GM23248 (cell line): ENCODE measurements at places on chromosomes 7 and 10. TPM values are rescaled to one million over a fixed set of nuclear protein-coding genes. Genes with fewer than 3 reads are reported as not detected.

FAM131B gene
- 3.0 TPM in 2 replicates for total RNA-seq

ZNF511 gene
- 12.4 and 12.6 TPM in 2 replicates for total RNA-seq

SAP25 gene
- total RNA-seq = not detected in 2 replicates

POU6F2 gene
- not detected in 2 replicates for total RNA-seq

OPALIN gene
- total RNA-seq = not detected in 2 replicates

- H3K27ac ChIP-seq = no peak overlapping the region
- peaks cover 9% of the 10 kb centered on the region for H3K4me1 ChIP-seq
- H3K36me3 ChIP-seq = no peaks in the 10 kb centered on the region
- H3K4me3 ChIP-seq = no peak overlapping the region
- DNase-seq = peak; percentile 67
Measured at GRCh38 chr7:151046603-151047573, 1.4 kb upstream of the ASIC3 start.

GRCh38 chr10:129110780-129111179, 356.3 kb upstream of the MGMT start:
- no peak overlapping the region for H3K27ac ChIP-seq
- DNase-seq = no peak
- H3K4me3 ChIP-seq = no peak overlapping the region
- no peaks in the 10 kb centered on the region for H3K27me3 ChIP-seq
- no peaks in the 10 kb centered on the region for H3K36me3 ChIP-seq
- no peaks in the 10 kb centered on the region for H3K4me1 ChIP-seq

- H3K4me3 ChIP-seq = peak overlapping the region; percentile 55
- H3K36me3 ChIP-seq = no peaks in the 10 kb centered on the region
- H3K4me1 ChIP-seq = peaks cover 19% of the 10 kb centered on the region
Measured at GRCh38 chr7:45203936-45204445, 46.4 kb downstream of the RAMP3 start.

DNA sequence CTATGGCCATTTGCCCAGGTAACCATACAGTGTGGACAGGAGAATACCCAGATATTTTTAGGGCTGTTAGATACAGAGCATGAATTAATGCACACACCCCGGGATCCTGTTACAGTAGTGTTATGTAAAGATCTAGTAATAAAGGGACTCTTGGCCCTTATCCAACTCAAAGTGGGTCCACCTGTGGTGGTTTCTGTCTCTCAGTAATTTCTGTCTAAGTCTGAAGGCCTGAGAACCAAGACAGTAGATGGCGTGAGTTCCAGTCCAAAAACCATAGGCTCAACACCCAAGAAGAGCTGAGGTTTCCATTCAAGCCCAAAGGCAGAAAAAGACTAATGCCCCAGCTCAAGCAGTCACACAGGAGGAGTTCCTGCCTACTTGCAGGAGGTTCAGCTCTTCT, 277.7 kb downstream of the ZEB1 start:
- no peaks in the 10 kb centered on the region for H3K27me3 ChIP-seq
- H3K4me1 ChIP-seq = no peaks in the 10 kb centered on the region
- DNase-seq = no peak
- H3K4me3 ChIP-seq = no peak overlapping the region
- H3K36me3 ChIP-seq = no peaks in the 10 kb centered on the region

DNA sequence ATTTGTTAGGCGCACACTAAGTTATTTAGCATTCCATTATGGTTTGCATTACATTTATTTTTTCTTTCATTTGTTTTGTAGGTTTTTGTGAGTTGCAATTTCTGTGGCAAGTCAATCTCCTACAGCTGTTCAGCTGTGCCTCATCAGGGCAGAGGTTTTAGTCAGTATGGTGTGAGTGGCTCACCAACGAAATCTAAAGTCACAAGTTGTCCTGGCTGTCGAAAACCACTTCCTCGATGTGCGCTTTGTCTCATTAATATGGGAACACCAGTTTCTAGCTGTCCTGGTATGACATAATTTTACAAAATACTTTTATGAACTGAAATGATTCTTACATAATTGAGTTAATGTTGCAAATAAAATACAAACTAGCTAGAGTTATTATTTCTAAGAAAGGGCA, 29.5 kb downstream of the MIOS start:
- no peaks in the 10 kb centered on the region for H3K27me3 ChIP-seq
- H3K36me3 ChIP-seq = peaks cover 17% of the 10 kb centered on the region
- no peaks in the 10 kb centered on the region for H3K4me1 ChIP-seq

- no peak overlapping the region for H3K27ac ChIP-seq
- no peaks in the 10 kb centered on the region for H3K4me1 ChIP-seq
- H3K27me3 ChIP-seq = no peaks in the 10 kb centered on the region
- H3K36me3 ChIP-seq = no peaks in the 10 kb centered on the region
- peak; percentile 9 for DNase-seq
Measured at GRCh38 chr7:87100326-87100725, 40.9 kb upstream of the ELAPOR2 start.

DNA sequence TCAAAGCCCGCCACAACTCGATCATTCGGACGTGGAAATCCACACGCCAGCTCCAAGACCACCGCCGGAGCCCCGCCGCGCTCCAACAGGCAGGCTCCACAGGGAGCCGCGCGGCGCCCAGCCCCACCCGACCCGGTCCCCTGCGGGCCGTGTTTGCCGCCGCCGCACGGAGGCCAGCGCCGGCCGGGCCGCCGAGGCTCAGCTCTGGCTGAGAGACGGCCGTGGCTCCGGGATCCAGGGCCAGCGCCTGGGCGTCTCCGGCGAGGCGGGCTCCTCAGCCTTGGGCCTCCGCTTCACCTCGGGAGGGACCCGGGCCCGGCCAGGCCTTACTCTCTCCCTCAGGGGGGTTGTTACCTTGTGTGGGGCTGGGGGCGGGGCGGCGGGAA, 333 bp downstream of the SMNDC1 start:
- H3K36me3 ChIP-seq = peaks cover 39% of the 10 kb centered on the region
- no peaks in the 10 kb centered on the region for H3K27me3 ChIP-seq
- peak overlapping the region; percentile 90 for H3K4me3 ChIP-seq
- peak; percentile 75 for DNase-seq

DNA sequence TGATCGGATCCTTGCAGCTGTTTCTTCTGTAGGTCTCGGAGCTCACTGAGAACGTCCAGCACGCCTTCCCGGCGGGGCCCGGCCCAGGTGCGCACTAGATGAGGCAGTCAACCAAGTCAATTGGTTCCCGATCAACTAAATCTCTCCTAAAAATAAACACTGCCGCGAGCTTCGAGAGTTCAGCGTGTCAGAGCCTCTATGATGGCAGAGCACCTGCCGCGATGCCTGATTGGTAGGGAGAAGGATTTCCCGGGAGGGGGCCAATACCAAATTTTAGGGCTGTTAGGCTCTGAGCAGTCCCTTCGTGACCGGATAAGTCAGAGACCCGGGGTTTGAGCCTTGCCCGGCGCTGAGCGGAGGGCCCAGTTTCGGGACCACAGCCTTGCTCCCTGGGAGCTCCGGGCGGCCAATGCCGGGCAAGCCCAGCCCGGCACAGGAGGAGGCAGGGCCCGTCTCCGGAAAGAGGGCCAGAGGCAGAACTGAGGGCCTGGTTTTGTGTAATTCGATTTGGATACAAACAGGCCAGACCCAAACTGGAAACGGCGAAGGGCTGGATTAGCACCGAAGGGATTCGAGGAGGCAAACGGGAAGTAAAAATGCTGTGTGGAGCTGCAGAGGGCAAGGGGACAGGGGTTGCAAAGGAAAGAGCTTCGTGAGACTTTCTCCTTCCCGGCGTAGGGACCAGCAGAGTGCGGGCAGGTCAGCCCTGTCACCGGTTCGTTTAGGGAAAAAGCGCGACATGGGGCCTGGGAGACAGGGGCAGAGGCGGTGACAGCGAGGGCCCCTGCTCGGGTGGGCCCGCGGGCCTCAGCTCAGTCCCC, 569 bp downstream of the SLC26A5 start:
- peak overlapping the region; percentile 53 for H3K4me3 ChIP-seq
- no peaks in the 10 kb centered on the region for H3K36me3 ChIP-seq
- peak; percentile 23 for DNase-seq
- H3K27ac ChIP-seq = no peak overlapping the region
- no peaks in the 10 kb centered on the region for H3K4me1 ChIP-seq
- peaks cover 44% of the 10 kb centered on the region for H3K27me3 ChIP-seq

DNA sequence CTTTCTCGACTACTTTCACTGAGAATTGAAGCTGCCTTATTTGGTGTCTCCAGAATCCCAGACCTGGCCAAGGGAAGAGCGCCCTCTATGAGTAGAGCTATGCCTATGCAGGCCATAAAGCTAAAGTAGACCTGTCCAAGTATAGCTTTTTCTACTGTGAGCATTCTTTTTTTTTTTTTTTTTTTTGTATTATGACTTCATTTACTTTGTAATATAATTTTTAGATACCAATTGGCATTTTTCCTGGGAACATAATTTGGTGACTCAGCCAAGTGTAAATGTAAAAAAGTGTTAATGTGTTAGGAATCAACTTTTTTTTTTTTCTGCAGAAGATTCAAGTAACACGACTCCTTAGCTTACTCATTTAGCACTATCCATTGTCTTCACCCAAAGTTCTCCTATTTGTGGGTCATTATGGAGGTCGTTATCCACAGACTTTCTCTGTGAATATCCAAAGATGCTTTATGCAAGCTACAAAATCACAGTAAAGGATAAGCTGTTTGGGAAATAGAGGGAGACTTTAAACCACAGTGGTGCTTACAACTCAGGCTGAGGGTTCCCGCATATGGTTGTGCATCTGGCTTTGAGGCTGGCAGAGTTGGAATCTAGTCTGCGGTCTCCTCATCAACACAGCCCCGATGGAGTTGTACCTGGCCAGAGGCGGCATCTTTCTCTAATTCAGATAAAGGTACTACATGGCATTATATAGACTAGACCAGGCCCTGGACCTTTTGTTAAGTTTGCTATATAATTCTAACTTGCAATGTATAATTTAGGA, 1040.2 kb upstream of the SORCS1 start:
- DNase-seq = peak; percentile 78
- no peaks in the 10 kb centered on the region for H3K36me3 ChIP-seq
- no peaks in the 10 kb centered on the region for H3K27me3 ChIP-seq
- no peak overlapping the region for H3K27ac ChIP-seq
- no peak overlapping the region for H3K4me3 ChIP-seq
- no peaks in the 10 kb centered on the region for H3K4me1 ChIP-seq

GRCh38 chr10:92011560-92012214, 88.1 kb downstream of the BTAF1 start:
- no peaks in the 10 kb centered on the region for H3K27me3 ChIP-seq
- peak; percentile 81 for DNase-seq
- peaks cover 46% of the 10 kb centered on the region for H3K36me3 ChIP-seq
- peaks cover 4% of the 10 kb centered on the region; the same call in 1 of the 2 replicates for H3K4me1 ChIP-seq

DNA sequence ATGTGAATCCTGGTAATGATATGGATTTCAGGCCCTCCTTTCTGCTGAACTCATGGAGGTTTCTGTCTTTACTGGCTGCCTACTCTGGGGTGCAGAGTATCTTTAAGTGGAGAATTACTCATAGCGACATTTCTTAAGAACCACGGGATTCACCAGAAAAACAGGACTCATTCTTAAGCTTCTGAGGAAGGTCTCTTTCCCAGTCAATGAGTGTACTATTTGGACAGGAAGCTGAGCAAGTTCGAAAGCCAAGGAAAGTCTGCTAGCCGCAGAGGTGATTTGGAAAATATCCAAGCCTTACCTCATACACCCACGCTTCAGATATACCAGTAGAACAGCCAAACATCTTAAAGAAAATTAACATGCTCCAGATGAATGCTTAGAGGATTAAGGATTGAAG, 377.6 kb upstream of the MYO3A start:
- H3K4me3 ChIP-seq = no peak overlapping the region
- DNase-seq = peak; percentile 1
- H3K27ac ChIP-seq = no peak overlapping the region

GRCh38 chr10:30559180-30559579, 70.4 kb downstream of the LYZL2 start:
- no peaks in the 10 kb centered on the region for H3K36me3 ChIP-seq
- DNase-seq = no peak
- H3K27me3 ChIP-seq = no peaks in the 10 kb centered on the region
- no peaks in the 10 kb centered on the region for H3K4me1 ChIP-seq

DNA sequence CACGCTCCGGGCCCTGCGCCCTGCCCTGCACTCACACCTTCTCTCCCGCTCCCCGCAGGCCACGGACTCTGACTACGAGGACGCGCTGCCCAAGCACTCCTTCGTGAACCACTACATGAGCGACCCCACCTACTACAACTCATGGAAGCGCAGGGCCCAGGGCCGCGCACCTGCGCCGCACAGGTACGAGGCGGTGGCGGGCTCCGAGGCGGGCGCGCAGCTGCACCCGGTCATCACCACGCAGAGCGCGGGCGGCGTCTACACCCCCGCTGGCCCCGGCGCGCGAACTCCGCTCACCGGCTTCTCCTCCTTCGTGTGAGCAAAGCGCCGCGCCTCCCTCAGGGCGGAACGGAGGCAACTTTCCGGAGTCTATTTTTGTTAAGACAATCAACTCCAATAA, 417.0 kb upstream of the FOXK1 start:
- H3K27ac ChIP-seq = no peak overlapping the region
- H3K4me1 ChIP-seq = no peaks in the 10 kb centered on the region
- no peak overlapping the region for H3K4me3 ChIP-seq
- no peak for DNase-seq
- H3K27me3 ChIP-seq = no peaks in the 10 kb centered on the region
- no peaks in the 10 kb centered on the region for H3K36me3 ChIP-seq

- H3K27me3 ChIP-seq = no peaks in the 10 kb centered on the region
- no peak overlapping the region for H3K4me3 ChIP-seq
Measured at GRCh38 chr7:135391514-135391913, 118.4 kb downstream of the CNOT4 start.
